ENCODE measurements at places on chromosomes 5 and 9. TPM values are rescaled to one million over a fixed set of nuclear protein-coding genes. Genes with fewer than 3 reads are reported as not detected.

The FAF2 gene
- total RNA-seq: 43.0 TPM

DNA sequence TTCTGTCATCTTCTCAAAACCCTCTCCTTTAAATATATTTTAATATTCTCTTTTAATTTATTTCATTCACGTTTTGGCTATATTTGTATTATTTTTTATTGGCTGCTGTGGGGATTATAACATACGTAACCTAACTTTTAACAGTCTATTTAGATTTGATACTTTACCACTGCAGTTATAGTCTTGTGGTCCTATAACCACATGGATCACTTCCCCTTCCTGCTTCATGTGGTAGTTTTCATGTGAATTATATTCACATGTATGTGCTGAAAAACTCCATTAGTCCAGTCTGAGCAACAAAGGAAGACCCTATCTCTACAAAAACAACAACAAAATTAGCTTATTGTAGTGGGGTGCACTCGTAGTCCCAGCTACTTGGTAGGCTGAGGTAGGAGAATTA is 34.3 kb downstream of the CENPP start:
- DNase-seq: no peak
- no peak overlapping the region for H3K27ac ChIP-seq
- no peaks in the 10 kb centered on the region for H3K4me1 ChIP-seq
- H3K36me3 ChIP-seq: no peaks in the 10 kb centered on the region
- H3K27me3 ChIP-seq: no peaks in the 10 kb centered on the region

DNA sequence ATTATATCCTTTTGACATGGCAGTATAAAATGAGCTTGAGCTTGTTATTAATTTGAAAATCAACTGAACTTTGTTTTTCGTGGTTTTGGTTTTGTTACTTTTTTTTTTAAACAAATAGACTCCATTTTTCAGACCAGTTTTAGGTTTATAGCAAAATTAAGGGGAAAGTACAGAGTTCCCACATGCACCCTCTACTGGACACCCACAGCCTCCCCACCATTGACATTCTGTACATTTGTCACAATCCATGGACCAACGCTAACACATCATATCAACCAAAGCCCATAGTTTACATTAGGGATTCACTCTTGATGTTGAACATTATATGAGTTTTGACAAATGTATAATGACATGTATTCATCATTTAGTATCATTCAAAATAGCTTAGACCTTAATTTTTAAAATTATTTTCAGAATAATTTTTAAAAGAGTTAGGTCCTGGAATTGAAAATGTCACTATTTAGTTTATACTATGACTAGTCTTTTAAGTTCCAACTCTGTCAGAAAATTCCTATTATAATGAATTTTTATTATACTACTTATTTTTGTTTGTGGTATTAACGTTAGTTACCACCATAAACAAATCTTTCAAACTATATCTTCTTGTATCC is 35.3 kb upstream of the JMY start:
- H3K4me1 ChIP-seq: peaks cover 6% of the 10 kb centered on the region
- H3K27ac ChIP-seq: no peak overlapping the region
- DNase-seq: no peak
- H3K27me3 ChIP-seq: no peaks in the 10 kb centered on the region

DNA sequence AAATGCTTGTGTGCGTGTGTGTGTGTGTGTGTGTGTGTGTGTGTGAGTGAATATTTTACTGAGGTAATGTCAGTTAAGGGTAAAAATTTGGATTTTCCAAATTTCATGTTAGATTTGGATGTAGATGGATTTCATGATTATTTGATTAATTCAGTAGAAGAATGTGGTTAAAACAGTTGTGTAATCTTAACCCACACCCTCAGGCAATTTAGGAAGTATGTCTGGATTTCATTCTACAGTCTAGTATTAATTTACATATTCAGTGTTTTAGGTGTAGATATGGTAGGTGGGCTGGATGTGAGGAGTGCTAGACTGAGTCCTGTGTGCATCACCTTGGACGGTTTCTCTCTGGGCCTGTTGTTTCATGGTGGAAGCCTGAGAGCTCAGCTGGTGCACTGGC is 99.1 kb upstream of the CKMT2 start:
- no peaks in the 10 kb centered on the region for H3K36me3 ChIP-seq
- H3K4me3 ChIP-seq: no peak overlapping the region
- no peak for DNase-seq
- no peaks in the 10 kb centered on the region for H3K27me3 ChIP-seq
- no peak overlapping the region for H3K27ac ChIP-seq
- H3K4me1 ChIP-seq: no peaks in the 10 kb centered on the region

DNA sequence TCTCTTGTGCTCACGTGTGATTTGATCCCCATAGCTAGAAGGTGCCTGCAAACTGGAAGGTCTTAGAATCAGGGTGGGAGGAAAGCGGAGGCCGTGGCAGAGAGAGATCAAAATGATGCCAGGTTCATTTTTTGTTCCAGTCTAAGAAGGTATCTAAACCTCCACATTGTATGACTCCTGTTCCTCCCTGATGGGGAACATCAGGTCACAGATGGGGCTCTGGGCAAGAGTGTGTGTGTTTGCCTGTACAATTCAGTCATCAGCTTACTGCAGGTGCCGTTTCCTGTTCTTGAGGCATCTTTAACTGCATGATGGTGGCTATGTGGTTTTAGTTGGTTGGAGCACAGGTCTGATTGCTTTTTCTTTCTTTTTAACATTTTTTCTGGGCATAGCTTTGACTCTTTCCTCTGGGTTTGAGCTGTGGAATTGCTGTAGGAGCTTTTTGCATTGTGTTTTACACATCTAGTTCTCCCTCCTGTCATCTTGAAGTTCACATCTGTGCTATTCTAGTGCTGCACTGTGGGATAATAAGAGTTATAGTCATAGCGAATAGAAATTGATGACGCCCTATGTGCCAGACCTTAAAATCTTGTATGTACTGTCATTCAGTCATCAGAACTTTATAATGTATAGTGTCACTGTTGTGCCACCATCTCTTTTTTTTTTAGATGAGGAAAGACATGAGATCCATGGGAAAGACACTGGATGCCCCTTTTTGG is 30.8 kb downstream of the ARHGAP26 start:
- no peak overlapping the region for H3K4me3 ChIP-seq
- no peaks in the 10 kb centered on the region for H3K36me3 ChIP-seq
- H3K27ac ChIP-seq: no peak overlapping the region
- no peak for DNase-seq
- H3K27me3 ChIP-seq: no peaks in the 10 kb centered on the region

The TMOD1 gene
- total RNA-seq: 51.5 TPM

GRCh38 chr5:76521240-76521758 is 101.9 kb downstream of the F2RL2 start:
- no peak overlapping the region for H3K4me3 ChIP-seq
- no peaks in the 10 kb centered on the region for H3K27me3 ChIP-seq
- H3K36me3 ChIP-seq: no peaks in the 10 kb centered on the region
- DNase-seq: no peak

DNA sequence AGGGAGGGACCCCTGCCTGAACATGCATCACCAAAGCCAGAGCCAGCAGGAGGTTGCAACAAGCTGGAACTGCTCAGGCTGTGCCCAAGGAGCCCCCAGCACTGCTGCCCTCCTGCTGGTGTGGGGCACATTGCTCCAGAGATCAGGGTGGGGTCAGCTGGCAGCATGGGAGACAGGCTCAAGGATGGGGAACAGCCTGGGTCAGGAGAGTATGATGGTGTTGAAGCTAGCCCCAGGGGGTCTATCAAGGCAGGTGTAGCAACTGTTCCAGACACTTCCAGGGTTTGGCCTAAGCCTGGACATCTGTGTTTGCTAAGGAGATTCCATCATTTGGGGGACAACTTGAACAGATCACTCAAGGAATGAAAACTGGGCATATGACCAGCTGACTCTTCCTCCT is 133.1 kb downstream of the ATPSCKMT start:
- no peaks in the 10 kb centered on the region for H3K4me1 ChIP-seq
- H3K36me3 ChIP-seq: no peaks in the 10 kb centered on the region
- H3K27me3 ChIP-seq: no peaks in the 10 kb centered on the region
- no peak overlapping the region for H3K4me3 ChIP-seq
- no peak for DNase-seq

DNA sequence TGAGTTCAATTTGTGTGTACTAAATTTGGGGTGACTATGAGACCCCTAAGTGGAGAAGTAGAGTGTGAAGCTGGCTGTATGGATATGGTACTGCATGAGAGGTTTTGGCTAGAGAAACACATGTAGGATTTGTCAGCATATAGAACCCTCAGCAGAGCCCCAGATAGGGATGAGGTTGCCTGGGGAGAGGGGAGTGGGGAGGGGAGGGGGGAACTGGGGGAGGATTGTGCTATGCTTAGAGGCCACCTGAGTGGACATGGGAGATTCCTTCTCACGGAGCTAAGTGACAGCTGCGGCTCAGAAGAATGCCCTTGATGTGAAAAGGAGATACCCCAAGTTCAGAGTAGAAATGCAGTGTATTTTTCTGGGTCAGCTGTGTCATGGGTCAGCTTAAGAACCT is 11.2 kb downstream of the SLC22A5 start:
- DNase-seq: no peak
- no peaks in the 10 kb centered on the region for H3K36me3 ChIP-seq
- H3K27ac ChIP-seq: no peak overlapping the region
- no peaks in the 10 kb centered on the region for H3K27me3 ChIP-seq
- H3K4me3 ChIP-seq: no peak overlapping the region

The IL4 gene
- not detected for total RNA-seq

DNA sequence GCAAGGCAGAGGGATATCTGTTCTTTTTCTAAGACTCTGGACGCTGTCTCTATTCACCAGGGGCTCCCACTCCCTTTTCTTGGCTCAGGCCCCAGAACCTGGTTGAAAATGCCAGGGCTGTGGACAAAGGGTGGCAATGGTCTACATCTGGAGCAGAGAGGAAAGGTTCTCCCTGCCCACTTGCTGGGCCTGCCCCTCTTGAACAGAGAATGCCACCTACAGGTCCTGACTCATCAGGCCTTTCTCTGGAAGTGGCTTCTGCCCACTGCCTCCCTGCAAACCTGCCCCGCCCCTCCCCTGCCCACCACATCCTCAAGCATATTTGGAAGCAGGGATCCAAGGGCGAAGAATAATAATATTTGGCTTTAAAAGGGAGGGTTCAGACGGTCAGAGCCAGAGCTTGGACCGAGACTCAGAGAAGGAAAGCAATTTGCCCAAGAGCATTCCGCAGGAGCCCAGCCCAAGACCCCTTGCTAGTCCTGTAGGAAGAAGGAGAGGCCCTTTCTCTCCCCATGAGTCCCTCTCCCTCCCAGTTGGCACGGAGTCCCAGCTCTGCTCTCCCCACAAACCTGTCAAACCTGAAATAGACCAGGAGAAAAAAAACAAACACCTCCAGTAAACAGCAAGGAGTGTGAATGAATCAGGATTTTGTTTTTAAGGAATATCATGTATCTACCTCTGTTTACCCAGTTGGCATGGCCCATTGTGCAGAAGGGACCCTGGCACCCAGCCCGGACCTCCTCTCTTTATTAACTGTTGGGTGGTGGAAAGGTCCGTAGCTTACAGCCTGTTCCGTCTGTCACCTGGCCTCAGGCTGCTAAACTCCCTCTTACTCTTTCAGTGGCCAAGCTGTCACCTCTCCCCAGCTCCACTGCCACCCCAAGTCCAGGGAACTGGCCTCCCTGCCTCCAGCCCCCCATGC is 37.7 kb upstream of the STXBP1 start:
- no peaks in the 10 kb centered on the region for H3K36me3 ChIP-seq
- H3K27me3 ChIP-seq: no peaks in the 10 kb centered on the region
- H3K27ac ChIP-seq: peak overlapping the region; percentile 83

DNA sequence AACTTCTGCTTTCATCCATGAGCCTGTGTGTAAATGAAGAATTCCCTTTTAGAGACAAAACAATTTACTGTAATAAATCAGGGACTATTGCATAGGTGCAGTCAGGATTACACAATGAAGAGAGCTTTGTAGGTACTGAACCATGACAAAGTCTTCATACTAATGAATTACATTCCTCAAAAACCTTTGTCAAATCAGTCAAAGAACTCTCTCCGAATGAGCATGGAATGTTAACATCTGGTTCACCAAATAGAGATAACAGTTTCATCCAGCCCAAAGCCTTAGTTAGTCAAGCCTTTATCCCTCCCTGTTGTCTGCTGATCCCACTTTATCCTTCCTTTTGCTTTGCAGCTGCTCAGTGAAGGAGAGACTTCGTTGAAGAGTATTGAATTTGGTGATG is 62.9 kb upstream of the DMRTA1 start:
- no peaks in the 10 kb centered on the region for H3K27me3 ChIP-seq
- no peaks in the 10 kb centered on the region for H3K4me1 ChIP-seq
- no peak overlapping the region for H3K27ac ChIP-seq
- no peak overlapping the region for H3K4me3 ChIP-seq
- H3K36me3 ChIP-seq: no peaks in the 10 kb centered on the region
- no peak for DNase-seq

GRCh38 chr5:134938030-134938429 is 29.7 kb upstream of the CATSPER3 start:
- no peak overlapping the region for H3K4me3 ChIP-seq
- H3K36me3 ChIP-seq: no peaks in the 10 kb centered on the region
- no peak overlapping the region for H3K27ac ChIP-seq
- H3K4me1 ChIP-seq: no peaks in the 10 kb centered on the region
- DNase-seq: no peak
- H3K27me3 ChIP-seq: no peaks in the 10 kb centered on the region

DNA sequence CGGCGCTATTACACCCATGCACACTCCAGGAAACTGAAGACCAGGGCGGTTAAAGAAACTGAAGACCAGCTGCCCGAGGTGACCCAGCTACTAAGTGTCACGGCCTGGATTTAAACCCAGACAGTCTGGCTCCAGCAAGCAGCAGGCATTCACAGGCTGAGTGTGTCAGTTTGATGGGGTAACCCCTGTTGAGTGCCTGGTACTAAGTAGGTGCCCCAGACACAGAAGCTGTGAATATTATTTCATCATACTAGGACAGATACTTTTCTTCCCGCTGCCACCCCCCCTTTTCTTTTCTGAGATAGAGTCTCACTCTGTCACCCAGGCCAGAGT is 7.3 kb downstream of the ENG start:
- H3K36me3 ChIP-seq: no peaks in the 10 kb centered on the region
- H3K4me3 ChIP-seq: no peak overlapping the region
- H3K4me1 ChIP-seq: peaks cover 29% of the 10 kb centered on the region
- H3K27ac ChIP-seq: peak overlapping the region; percentile 57

DNA sequence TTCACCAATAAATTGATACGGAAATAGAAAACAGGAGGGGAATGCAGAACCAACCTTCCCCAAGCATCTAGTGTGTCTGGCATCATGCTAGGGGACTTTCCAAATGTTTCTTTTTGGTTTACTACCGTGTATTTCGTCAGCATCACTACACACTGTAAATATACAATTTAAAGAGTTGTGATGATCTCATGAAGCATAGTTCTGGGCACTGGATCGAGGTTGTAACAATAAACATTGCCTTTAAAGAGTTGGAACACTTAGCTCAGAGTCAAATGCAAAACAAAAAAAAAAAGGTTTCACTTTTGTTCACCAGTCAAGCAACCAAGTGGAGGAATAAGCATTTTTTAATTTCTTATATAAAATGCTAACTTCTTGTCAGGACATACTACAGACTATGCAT is 2.9 kb upstream of the SCAI start:
- no peak overlapping the region for H3K27ac ChIP-seq
- H3K4me3 ChIP-seq: no peak overlapping the region
- H3K27me3 ChIP-seq: no peaks in the 10 kb centered on the region
- H3K4me1 ChIP-seq: peaks cover 20% of the 10 kb centered on the region

Data from adrenal gland (tissue), 19 donors.